ENCODE measurements at places on chromosomes 13 and 19. TPM values are rescaled to one million over a fixed set of nuclear protein-coding genes. Genes with fewer than 3 reads are reported as not detected.

PRR19 gene
- total RNA-seq = 0.30 TPM

DNA sequence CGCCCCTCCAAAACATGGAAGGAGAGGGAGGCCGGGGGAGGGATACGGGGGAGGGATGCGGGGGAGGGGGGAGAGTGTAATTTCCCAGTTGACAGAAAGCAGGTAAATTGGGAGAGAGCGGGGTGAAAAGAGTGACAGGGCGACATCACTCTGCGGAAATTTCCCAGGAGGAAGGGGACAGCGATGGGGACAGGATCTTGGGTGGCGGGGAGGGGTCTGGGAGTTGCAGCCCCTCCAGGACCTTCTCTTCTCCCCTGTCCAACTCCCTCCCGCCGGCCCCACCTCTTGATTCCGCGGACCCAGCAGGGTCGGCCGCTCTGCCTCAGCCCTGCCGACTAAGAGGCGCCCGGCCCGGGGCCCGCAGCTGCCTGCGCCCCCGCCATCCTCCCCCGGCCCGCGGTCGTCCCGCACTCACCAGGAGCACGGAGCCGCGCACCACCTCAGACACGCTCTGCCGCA is 108.0 kb upstream of the DOCK9 start:
- DNase-seq = no peak
- no peaks in the 10 kb centered on the region for H3K27me3 ChIP-seq
- H3K4me1 ChIP-seq = peaks cover 21% of the 10 kb centered on the region
- H3K27ac ChIP-seq = peak overlapping the region; percentile 57
- no peaks in the 10 kb centered on the region for H3K36me3 ChIP-seq

- H3K27ac ChIP-seq = peak overlapping the region; percentile 95
- peaks cover 14% of the 10 kb centered on the region for H3K36me3 ChIP-seq
- peak; percentile 25 for DNase-seq
- no peaks in the 10 kb centered on the region for H3K27me3 ChIP-seq
- H3K4me3 ChIP-seq = peak overlapping the region; percentile 89
- H3K4me1 ChIP-seq = peaks cover 27% of the 10 kb centered on the region
Measured at GRCh38 chr13:48234566-48235340, 1.7 kb downstream of the ITM2B start.

DNA sequence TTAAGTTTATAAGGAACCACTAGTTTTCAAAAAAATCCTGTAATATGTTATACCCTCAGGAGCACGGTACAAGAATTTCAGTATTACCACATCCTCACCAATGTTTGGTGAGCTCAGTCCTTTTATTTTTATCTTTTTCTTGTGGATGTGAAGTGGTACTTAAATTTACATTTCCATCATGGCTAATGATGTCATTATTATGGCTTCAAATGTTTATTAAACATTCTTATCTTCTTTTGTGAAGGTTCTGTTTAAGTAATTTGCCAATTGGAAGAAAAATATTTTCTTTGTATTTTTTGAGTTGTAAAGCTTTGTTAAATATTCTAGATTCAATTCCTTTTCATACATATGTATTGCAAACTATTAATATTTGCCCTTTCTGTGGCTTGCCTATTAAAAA is 291.0 kb downstream of the ENOX1 start:
- H3K4me3 ChIP-seq = no peak overlapping the region
- no peak overlapping the region for H3K27ac ChIP-seq
- peaks cover 7% of the 10 kb centered on the region for H3K4me1 ChIP-seq
- H3K27me3 ChIP-seq = no peaks in the 10 kb centered on the region
- peaks cover 5% of the 10 kb centered on the region for H3K36me3 ChIP-seq
- DNase-seq = no peak

GRCh38 chr13:98500963-98501421 is 75.9 kb downstream of the STK24 start:
- H3K27ac ChIP-seq = no peak overlapping the region
- DNase-seq = no peak

DNA sequence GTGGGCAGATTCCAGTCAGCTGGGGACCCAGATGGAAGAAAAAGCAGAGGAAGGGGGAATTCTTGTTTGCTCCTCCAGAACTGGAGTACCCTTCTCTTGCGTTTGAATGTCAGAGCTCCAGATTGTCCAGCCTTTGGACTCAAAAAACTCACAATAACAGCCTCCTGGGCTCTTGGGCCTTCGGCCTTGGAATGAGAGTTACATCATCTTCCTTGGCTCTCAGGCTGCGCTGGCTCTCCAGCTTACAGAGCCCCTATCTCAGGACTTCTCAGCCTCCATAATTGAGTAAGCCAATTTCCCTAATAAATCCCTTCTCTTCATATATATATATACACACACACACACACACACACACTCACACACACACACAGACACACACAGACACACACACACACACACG is 1215.7 kb upstream of the SLC10A2 start:
- no peak overlapping the region for H3K4me3 ChIP-seq
- no peak overlapping the region for H3K27ac ChIP-seq
- no peaks in the 10 kb centered on the region for H3K4me1 ChIP-seq
- H3K36me3 ChIP-seq = no peaks in the 10 kb centered on the region
